ENCODE measurements at places on chromosomes 5 and 9.

GRCh38 chr5:176899946-176900779, 1.0 kb upstream of the HK3 start:
- DNase-seq: no peak

- DNase-seq: no peak
Measured at GRCh38 chr5:118590806-118591205, 397.5 kb downstream of the DTWD2 start.

DNA sequence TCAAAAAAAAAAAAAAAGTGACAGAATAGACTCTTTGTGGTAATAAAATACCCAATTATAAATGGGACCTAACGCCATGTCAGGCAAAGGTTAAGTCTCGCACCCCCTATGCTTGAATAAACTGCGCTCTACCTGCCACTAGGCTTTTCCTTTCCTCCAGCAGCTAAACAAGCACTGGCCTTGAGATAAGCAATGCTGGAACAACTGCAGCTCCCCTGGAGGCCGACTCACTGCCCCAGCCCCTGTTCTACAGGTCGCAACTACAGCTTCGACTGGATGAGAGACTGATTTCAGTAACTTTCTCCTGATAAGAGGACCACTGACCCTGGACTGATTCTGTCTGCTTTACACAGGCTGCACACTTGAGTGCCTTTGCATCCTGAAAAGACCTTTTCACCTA, 210.2 kb downstream of the HSPA4 start:
- no peak for DNase-seq

DNA sequence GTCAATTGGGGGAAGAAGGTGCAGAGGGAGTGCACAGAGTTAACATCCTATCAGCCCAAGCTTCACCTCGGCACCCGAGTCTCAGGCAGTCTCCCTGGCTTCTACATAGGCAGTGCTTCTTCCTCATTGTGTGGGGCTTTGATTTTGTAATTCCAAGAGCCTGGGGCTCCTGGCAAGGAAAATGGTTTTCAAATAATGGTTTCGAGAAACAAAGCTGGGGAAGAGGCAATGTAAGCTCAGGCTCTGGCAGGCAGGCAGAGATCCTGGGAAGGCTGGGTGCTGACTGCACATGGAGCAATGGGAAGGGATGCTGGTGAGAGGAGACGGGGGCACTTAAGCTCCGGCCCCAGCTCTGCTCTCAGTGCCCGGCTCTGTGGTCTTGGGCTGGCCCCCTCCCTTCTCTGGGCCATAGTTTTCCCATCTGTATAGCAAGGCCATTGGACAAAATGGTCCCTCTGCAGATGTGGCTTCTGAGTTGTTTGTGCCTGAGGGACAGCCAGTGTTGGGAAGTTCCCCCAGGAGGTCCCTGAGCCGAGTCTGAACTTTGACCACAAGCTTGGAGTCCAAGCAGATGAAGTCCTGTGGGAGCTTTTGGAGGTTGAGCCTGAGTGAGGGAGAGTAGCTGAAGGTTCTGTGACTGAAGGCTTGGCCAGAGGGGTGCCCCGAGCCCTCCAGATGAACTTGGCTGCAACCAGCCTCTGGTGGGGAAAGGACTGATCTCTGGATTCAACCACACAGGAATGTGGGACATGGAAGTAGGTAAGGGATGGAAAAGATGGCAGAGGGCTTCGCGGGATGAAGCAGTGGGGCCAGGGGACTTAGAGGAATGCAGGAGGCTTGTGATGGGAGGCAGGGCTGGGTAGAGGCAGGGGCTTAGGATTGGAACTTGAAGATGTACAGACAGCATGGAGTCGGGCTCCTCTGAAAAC, 28.5 kb upstream of the IL17B start:
- no peak for DNase-seq

- DNase-seq: no peak
Measured at GRCh38 chr9:93680443-93681268, 104.3 kb downstream of the PHF2 start.

DNA sequence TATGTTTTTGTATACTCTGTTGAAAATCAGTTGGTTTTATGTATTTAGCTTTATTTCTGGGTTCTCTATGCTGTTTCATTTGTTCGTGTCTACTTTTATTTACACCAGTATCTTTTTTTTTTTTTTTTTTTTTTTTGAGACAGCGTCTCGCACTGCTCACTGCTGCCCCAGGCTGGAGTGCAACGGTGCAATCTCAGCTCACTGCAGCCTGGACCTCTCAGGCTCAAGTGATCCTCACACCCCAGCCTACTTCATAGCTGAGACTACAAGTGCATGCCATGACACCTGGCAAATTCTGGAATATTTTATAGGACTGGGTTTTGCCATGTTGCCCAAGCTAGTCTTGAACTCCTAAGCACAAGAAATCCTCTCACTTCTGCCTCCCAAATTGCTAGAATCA, 869.4 kb upstream of the CDH6 start:
- no peak for DNase-seq

DNA sequence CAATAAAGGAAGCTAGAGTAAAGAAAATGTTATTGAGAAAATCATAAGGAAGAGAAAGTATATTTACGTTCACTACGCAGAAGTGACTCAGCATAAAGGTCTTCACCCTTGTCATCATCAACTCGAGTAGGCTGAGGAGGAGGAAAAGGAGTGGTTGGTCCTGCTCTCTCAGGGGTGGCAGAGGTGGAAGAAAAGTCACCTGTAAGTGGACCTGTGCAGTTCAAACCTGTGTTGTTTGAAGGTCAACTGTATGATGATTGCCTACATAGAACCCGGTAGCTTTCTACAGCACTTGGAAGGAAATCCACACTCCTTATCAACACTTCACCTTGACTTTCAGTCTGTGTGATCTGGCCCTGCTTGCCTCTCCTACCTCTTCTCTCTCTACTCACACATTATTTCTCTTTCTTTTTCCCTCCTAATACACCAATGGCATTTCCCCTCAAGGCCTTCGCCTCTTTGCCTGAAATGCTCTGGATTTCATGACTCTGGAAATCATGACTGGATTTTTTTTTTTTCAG, 109.3 kb upstream of the CPEB4 start:
- DNase-seq: no peak

DNA sequence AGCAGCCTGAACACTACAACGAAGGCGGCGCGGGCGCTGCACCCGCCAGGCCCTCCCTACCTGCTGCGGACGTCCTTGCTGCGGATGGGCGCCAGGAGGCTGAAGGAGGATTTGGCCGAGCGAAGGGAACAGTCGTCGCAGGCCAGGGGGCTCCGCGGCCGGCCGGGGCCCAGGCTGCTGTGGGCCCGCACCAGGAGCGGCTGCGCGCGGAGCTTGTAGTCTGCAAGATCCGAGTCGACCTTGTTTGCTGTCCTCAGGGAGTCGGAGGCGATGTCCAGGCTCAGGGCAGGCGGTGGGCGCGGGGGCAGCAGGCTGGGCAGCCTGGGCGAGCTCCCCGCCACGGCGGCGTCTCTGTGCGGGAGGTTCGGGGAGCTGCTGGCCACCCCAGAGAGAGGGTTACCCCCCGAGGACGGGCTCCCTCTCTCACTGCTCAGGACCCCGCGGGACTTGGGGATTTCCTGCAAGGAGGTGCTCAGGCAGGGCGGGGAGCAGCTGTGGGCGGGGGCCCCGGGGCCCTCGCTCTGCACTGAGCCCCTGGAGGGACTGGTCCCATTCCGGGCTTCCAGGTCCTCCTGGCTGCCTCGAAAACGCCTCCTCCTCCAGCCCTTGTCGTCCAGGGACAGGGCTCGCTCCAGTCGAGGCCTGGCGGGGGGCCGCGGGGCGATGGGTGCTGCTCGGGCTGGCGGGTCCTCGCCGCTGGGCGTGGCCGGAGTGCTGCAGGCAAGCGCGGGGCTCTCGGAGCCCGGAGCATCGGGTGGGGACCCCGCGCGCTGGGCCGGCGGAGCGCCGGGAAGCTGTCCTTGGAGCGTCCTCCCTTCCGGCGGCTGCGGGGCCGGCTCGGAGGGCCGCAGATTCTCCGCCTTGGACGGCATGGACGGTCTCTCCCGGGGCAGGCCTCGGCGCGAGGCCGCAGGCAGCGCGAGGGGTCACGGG, 831 bp downstream of the INPP5E start:
- DNase-seq: peak; percentile 66

GRCh38 chr9:86073839-86074238, 25.5 kb downstream of the GOLM1 start:
- no peak for DNase-seq

DNA sequence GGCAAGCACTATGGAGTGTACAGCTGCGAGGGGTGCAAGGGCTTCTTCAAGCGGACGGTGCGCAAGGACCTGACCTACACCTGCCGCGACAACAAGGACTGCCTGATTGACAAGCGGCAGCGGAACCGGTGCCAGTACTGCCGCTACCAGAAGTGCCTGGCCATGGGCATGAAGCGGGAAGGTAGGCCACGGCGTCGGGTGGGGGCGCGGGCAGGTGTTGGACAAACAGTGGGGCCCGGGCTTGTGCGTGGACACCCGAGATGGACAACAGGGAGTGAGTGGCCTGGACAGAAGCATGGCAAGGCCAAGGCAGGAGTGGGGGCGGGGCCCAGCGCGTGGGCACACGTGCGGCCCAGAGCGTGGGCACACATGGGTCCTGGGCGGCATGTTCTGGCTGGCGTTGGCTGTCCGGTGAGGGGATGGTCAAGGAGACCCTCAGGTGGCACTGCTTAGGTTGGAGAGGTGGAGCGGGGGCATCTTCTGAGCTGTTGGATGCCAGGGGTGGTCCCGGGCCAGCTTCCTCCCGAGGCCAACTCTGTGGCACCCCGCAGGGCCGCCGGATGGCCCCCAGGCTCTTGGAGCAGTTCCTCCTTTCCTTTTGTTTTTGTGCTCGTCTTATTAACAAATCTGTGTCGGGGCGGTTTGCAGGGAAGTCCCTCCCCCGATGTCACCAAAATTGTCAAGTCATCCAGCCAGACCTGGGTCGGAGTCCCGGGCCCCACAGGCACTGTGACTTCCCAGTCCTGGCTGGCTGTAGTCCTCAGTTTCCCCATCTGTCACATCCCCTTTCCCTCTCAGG, 82.9 kb downstream of the RXRA start:
- no peak for DNase-seq

DNA sequence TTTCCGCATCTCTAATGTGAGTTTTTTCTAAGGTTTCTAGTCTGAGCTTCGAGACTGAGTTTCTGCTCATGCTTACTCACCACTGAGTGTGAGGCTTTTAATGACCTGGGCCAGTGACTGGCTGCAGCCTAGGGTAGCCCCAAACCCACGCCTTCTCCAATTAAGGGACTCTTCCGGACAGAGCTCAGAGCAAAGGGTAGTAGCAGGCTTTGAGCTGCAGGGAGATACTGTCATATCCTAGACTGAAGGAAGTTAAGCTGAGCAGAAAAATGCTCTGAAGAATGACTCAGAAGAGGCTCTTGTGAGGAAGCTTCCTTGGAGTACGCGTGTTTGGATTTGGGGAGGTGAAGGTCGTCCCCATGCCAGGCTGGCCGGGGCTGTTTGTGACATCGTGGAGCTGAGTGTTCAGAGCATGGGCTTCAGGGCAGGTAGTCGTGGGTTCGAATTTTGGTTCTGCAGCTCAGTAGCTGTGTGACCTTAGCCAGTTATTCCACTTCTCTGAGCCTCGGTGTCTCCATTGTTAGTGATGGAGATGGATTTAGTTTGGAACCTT, 3.5 kb downstream of the USP20 start:
- DNase-seq: peak; percentile 40

DNA sequence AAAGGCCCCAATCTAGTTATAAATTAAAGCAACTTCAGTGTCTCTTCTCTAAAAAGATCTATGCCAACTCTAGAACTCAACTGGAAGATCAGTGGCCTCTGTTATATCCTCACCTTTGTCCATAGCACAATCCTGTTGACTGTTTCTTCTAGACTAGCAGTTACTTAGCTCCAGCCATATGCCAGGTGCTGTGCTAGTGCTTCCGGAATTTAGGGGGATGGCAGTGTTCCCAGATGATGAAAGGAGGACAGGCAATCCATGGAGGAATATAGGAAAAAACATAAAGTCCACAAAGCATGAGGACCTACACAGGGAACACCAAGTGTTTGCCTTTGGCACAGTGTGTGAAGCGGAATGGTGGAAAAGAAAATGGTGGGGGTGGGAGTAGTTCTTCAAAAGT, 214.3 kb downstream of the MAPKAP1 start:
- DNase-seq: no peak

DNA sequence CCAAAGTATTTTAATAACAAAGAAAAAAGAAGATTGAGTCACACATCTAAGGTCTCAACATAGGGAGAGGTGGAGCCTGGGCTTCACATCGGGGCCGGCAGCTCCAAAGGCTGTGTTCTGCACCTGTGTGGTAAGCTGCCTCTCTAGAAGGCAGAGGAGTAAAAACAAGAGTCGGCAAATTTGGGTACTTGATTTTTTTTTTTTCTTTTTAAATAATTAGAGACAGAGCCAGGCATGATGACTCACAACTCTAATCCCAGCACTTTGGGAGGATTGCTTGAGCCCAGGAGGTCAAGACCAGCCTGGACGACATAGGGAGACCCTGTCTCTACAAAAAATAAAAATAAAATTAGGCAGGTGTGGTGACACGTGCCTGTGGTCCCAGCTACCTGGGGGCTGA, 4.7 kb downstream of the URM1 start:
- DNase-seq: no peak

DNA sequence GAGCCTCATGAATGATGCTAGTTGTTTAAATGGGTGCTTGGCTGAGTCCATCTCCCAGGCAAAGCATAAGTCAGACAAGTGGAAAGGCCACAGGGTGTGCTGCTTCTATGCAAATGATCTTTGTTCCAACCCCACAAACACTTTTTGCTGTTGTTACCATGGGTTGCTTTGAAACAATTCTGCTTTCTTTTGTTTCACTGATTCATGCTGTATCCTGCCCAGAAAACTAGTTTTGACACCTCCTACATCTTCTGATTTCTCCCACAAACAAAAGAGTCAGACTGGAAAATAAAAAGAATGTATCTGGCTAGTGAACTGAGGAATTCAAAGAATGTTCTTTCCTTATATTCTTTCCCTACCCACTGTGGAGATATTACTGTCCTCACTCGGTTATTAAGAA, 298.6 kb downstream of the DIRAS2 start:
- DNase-seq: no peak

All from stimulated activated CD4-positive, alpha-beta T cell treated with anti-CD3 and anti-CD28 coated beads, TNF-alpha, amount 100 ng/mL, for 24 hours (primary cell).